ENCODE measurements at places on chromosomes 1 and 21.

GRCh38 chr1:106120789-106121188, 935.7 kb upstream of the PRMT6 start:
- no peak for DNase-seq

GRCh38 chr1:209624558-209625549, 27.4 kb downstream of the LAMB3 start:
- no peak for DNase-seq

DNA sequence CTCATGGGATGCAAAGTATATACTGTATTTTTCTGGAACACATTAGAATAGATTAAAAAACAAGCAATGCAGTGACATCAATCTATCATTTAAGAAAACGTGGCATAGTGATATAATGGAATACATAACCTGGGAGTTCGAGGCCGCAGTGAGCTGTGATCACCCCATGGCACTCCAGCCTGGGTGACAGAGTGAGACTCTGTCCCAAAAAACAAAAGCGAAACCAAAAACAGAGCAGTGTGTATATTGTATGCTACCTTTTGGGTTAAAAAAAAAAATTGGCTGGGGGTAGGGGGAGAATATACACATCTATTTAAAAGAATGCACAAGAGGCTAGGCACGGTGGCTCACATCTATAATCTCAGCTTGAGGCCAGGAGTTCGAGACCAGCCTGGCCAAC, 13.5 kb downstream of the SLC2A1 start:
- DNase-seq, result no peak

- DNase-seq, result no peak
These were observed 123.7 kb upstream of the GJB5 start for GRCh38 chr1:34631126-34631525.

DNA sequence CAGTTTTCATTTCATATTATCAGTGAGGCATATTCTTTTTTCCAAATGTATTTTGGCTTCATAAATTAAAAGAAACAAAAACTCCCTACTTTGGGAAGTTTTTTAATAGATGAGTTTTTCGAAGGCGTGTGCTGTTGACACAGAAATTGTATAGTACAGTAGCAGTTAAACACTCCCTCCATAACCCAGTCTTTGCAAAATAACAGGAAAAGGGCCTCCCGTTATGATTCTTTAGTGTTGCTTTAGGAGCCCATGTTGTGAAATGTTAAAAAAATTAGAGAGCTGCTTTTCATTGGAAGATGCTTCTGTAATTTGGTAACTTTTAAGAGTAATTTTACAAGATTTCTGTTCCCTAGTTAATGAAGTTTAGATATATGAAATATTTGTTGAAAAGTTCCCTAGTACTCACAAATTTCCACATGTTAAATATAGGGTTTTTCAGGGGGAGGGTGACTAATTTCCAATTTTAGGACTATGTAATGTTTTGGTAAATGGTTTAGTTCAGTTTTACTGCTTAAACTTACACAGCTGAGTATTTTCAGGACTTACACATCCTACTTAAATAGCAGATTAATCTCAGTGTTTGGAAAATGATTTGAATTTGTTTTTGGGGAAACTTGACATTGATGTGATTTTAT, 2.0 kb downstream of the CAMSAP2 start:
- no peak for DNase-seq

GRCh38 chr21:38813143-38813542, 7.4 kb downstream of the ETS2 start:
- DNase-seq, result no peak

- no peak for DNase-seq
These were observed 11.4 kb upstream of the PHGDH start for GRCh38 chr1:119700326-119700725.

- peak; percentile 31 for DNase-seq
These were observed at the start of gene C1QA for GRCh38 chr1:22636353-22636752. C1QA (plus strand) TSS chr1:22636628; CDS start chr1:22637617, 989 bp downstream.

DNA sequence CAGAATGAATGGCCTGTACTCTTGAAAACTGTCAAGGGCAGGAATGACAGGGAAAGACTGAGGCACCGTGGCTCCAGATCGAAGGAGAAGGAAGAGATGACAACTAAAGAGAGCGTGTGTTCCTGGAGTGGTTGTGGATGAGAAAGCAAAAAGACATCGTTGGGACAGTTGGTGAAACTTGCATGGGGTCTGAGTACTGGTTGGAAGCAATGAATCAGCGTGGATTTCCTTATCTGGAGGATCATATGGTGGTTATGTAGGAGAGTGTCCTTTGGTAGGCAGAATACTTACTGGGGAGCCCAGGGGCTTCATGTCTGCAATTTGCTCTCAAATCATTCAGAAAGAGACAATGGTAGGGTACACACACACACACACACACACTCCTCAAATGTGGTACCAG, 13.9 kb downstream of the LEMD1 start:
- DNase-seq, result no peak

- no peak for DNase-seq
These were observed 1254.8 kb downstream of the AMY1C start for GRCh38 chr1:105004515-105004914.

DNA sequence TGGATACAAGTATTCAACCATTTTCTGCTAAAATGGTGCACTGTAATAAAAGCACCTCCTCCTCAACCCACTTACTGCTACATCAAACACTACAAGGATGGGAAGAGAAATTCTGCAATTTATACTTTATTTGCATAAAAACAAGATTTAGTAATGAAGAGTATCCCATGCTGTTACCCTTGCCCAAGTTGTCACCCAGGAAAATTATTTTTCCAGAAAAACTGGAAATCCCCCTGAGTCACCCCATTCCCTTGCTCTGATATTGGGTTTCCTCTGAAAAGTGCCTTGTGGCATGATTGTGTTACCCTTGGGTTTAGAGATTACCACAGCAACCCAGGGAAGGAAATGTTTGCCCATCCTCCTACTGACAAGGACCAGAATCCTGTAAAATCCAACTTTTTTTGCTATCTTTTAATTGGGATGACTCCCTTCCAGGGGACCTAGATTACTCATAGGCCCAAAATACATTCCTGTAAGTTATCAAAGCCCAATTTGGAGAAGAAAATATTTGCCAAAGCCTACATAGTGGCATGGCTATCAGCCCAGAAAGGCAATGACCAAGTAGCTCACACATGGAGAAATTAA, 16.5 kb upstream of the ZC3H11B start:
- DNase-seq, result no peak

DNA sequence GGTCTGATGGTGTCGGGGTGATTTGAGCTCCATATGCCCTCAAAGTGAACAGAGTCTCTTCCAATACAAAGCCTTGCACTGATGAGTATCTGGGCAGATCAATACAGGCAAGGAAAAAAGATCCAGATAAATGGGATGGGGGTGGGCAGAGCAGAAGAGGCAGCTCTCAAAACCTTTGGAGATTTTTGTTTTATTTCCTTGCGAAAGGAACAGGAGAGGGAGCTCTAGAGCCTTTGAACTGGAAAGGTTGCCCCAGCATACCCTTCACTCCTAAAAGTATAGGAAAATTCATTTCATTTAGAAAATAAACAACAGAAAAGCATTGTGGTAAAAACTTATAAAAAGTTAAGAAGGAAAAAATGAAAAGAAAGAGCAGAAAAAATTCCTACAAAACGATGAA, 31.4 kb upstream of the OLIG2 start:
- DNase-seq, result no peak

DNA sequence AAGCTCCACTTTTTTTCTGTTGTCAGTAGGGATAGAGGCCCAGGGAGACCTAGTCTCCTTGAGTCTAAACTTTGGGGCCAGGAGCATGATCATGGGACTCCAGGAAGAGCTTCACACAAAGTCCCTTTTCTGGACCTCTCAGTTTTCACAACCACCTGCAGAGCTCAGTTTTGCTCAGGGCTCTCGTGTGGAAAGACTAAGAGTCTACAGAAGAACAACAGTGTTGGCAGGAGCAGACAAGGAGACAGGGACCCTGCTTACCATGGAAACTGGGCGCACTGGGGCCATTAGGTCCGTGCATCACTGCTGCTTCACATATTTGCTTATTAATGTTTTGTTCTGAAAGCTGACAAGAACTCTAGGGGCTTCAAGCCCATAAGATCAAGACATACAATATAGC, 63.9 kb upstream of the HSD17B7 start:
- DNase-seq, result no peak

DNA sequence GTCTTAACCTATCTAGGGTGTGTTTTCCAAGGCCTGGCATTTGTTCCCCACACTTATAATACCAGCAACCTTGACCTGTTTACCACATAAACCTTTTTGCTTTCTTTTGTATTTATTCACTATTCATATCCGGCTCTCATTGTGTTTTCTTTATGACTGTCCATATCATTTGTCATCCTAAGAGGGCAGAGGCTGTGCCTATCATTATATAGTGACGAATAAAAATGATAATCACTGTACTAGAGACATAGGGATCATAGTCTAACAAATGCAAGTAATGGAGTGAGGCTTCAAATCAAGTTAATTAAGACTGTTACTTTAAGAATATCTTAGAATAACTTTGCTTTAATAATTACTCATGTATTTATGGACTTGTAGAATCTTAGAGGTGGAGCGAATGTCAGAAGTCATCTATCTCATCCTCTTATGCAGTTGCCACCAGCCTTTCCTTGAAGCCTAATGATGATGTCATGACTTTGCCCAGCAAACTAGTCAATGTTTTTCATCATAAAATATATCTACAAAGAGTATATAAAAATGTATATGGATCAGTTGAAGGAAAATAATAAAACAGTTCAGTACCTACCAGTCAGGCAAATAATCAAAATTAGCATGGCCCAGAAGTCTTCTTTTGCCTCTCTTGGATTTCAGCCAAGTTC, 4.7 kb upstream of the ETV3 start:
- no peak for DNase-seq

DNA sequence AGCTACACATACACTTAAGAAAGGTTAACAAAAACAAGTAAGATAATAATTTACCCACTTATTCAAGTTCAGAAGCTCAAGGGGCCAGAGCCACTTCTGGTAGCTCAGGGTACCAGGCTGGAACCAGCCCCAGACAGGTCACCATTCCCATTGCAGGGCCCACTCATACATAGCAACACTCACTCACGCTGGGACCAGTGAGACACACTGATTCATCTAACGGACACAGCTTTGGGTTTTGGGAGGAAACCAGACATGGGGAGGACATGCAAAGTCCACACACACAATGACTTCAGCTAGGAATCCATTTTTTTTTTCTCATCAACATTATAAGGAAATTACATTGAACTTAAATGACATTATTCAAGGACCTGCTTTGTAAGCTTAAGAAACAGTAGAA, 169.1 kb downstream of the ZC3H11B start:
- no peak for DNase-seq

- DNase-seq, result no peak
These were observed 109.0 kb downstream of the ESRRG start for GRCh38 chr1:216614011-216614934.

GRCh38 chr1:58773406-58773840, 10.4 kb downstream of the JUN start:
- DNase-seq, result no peak

- no peak for DNase-seq
These were observed 97.4 kb downstream of the EPB41 start for GRCh38 chr1:29011775-29012174.

DNA sequence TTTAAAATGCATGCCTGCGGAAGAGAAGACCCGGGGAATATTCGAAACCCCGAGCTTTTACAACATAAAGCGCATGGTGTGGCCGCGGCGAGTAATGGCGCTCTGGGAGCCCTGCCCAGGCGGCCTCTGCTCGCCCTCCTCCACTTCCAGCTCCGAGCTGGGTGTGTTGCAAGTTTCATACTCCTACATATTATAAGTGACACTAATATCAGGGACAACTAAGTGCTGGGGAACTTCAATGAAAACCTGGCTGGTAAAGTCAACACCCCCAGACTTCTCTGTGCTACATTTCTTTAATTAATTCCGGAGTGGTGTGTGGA, 11.8 kb downstream of the SIM2 start:
- no peak for DNase-seq

- no peak for DNase-seq
These were observed 10.6 kb downstream of the PAX7 start for GRCh38 chr1:18641005-18641941.

DNA sequence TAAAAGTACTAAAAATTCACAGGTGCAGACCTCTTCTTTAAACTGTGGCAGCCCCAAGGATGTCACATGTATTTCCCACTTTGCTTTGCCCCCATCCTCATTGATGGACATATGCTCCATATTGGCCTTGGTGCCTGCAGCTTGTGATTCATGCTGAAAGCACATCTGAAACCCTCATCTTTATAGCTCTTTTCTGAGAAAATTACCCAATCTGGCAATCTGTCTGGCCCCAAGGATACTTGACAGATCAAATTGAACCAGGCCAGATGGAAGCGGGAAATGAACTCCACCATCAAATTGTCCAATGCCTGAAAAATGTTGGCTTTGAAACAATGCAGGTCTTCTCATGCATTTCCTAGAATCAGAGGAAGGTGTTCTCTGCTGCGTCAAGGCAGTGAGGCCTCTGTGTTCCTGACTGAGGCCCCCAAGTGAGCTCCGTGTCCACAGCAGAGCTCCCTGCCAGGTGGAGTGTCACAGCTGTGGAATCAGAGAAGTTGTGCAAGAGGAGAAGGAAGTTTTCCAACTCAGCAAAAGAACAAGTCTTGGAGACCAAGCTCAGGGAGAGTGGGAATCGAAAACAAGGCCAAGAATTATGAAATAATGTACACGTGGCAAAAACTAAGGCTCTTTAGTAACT, 323.7 kb downstream of the PLPP3 start:
- no peak for DNase-seq

DNA sequence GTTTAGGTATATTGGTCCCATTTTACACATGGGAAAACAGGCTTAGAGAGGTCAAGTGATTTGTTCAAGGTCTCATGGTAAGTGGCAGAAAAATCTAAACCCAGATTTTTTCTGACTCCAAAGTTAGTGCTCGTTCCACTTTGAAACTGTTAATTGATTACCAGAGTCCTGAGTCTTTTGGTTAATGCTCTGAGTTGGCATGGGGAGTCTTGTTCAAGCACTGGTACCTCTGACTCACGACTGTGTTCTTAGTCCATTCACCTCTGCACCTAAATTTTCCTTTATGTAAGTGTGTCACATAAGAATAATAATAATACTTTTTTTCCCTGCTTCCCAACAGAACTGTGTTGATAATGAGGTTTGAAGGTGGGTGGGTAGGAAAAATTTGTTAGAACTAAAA, 59.3 kb downstream of the VANGL2 start:
- DNase-seq, result no peak

DNA sequence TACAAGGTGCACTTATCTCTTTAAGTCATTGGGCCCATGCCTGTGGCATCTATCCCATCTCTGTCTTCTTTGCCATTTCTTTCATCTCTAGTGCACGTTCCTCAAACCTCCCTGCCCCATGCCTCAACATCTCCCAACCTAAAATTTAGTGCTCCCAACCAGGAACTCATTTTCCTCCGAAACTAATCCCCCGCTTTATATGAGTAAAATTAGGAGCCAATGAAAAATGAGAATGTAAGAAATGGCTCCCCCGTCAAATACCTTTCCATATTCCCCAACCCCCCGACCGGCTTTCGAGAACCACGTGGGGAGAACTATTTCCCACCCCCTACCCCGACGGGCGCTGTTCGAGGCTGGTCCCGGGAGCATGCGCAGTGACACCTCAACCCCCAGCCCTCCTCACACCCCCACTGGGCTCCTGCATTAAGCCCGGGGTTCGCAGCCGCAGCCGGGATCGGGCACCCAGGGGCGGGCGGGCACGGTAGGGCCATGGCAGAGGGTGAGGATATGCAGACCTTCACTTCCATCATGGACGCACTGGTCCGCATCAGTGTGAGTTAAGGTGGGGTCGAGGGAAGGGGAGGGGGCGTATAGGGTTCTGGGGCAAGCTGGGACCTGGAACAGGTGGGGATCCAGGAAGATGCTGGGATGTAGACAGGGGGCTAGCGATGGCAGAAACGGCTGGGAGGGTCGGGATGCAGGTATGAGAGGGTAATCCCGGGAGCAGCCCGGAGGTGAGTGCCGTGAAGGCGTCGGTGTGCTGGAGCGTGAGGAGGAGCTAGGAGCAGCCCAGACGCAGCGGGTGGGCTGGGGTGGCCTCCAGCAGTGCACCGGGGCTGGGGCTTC, at the start of gene TRIM46:
Gene TRIM46 (plus strand): TSS at position 372 of the 846 bp plus-strand sequence. CDS start 118 bp downstream, at position 490.
- DNase-seq, result no peak
